ENCODE measurements at places on chromosomes 6 and 20.

DNA sequence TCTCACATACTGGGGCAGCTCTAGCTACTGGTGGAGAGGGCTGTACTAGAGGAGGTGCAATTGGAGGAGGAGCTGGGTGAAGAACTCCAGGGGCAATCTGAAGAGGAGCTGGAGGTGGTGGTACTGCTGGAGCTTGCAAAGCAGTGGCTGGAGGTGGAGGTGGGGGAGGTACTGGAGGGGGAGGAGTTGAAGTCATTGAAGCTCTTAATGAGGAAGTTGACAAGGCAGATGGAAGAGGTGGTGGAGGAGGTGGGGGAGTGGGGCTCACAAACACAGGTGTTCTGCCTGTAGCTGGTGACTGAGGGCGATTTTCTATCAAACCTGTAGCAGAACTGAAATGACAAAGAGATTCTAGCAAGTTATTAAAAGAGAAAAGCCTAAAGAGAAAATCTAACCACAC, 77.6 kb downstream of the WASF1 start:
- DNase-seq, result no peak

DNA sequence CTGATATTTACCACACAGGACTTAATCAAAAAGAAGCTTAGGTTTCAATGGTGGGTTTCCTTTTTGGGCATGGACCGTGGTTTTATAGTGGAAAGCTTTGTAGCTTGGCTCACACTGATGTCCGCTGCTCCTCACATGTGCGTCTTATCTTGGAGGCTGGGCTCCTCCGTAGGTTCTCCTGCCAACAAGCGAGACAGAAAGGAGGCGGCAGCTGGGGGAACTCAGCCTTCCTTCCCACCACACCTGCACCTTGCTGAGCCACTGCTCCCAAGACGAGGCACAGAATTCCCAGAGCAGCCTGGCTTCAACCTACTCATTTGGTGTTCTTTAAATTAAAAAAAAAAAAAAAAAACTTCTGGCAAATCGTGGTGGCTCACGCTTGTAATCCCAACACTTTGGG, 235.5 kb upstream of the QKI start:
- DNase-seq, result no peak

GRCh38 chr6:66986940-66987339, 1279.9 kb upstream of the EYS start:
- DNase-seq, result no peak

DNA sequence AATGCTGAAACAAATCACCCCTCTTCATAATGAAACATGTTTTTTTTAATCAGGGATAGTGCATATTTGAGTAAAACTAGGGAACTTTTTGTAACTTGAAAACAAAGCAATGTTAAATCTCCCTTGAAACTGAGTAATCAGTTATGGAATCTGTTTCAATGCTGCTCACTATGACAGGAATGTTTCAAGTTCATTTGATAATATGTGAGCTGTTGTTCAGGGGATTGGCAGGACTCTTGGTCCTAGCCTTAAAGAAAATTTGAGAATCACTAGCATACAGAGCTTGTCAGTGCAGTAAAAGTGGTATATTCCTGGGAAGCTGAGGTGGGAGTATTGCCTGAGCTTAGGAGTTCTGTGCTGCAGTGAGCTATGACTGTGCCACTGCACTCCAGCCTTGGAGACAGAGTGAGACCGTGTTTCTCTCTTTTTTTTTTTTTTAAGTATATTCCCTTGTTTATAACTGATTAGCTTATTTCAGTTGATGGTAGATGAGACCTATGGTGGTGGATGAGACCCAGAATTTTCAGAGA, 21.6 kb upstream of the CALHM6 start:
- no peak for DNase-seq

DNA sequence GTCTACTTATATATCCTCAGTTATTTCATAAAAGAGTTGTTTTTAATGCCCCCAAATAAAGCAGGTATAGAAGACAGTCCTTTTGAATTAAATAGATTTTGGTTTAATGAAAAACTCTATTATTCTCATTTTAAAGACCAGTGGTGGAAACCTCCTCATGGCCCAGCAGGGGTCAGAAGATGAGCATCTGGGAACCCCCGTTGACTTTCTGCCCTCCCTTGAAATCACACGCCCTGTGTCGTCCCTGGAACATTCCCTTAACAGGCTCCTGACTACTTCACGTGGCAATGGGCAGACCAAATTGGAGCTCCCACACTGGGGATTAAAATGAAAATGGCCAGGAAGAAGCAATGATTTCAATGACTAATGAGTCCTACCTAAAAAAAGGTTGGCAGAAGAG, 220.9 kb downstream of the KIF16B start:
- DNase-seq, result no peak

- DNase-seq, result no peak
These were observed 7.8 kb downstream of the ADA start for GRCh38 chr20:44643596-44644229.

GRCh38 chr20:19074356-19074755, 138.1 kb upstream of the SLC24A3 start:
- no peak for DNase-seq

GRCh38 chr6:134467620-134468019, 149.7 kb upstream of the SGK1 start:
- no peak for DNase-seq

- DNase-seq, result no peak
These were observed 96.6 kb downstream of the SLC16A10 start for GRCh38 chr6:111183702-111184517.

GRCh38 chr6:11763460-11764249, 14.9 kb downstream of the ADTRP start:
- DNase-seq, result no peak

- no peak for DNase-seq
These were observed 7.0 kb upstream of the DSE start for GRCh38 chr6:116363759-116364158.

DNA sequence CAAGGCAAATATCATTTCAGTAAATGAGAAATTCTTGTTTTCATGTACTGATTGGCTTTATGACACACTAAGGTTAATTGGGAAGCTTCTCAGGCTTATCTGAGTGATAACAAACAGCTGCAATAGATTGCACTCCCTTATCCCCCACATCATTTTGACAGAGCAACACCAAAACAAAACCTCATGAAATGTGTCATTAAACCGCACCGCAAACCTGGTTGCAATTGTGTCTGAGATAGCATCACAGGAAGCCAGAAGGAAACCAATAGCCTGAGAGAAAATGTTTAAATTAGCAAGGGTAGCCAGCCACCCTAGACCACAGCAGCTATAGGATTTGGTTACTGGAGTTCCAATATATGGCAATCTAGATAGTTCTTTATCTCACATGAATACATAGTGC, 31.6 kb upstream of the LAMA4 start:
- no peak for DNase-seq

DNA sequence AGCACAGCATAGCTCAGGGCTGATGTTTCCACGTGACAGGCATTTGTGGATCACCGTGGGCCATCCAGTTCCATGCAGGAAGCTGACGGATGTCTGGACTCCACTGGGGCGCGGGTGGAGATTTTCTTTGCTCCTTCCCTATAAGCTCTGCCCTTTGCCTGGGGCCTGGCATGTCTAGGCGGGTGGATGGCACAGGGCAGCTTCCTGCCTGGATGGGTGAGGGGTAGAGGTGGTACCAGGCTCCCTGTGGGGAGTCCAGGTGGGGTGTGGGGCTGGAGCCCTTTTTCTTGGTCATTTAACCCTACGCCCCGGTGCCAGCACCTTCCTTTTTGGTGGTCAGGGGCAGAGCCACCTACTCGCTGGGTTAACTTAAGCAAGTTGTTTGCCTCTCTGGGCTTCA, 10.4 kb downstream of the FAM110A start:
- DNase-seq, result no peak

DNA sequence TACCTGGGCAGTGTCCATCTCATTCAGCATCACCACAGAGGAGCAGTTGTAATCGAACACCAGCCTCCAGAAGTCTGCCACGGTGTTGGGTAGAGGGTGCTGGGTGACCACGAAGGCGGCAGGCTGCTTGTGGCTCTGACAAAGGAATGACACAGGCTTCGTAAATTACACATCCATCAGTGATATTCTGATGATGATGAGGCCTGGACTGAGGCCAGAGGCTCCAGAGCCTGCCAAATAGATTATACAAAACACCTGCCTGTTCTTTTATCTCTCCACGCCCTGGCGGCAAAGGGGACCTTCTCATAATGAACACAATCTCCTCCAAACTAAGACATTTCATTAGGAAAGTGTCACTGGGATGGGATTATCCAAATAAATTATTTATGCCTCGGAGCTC, 480.2 kb upstream of the CHD6 start:
- no peak for DNase-seq

- DNase-seq, result no peak
These were observed 805 bp downstream of the FRS3 start for GRCh38 chr6:41778895-41779294.

GRCh38 chr6:37038292-37039198, 33.1 kb downstream of the FGD2 start:
- no peak for DNase-seq

DNA sequence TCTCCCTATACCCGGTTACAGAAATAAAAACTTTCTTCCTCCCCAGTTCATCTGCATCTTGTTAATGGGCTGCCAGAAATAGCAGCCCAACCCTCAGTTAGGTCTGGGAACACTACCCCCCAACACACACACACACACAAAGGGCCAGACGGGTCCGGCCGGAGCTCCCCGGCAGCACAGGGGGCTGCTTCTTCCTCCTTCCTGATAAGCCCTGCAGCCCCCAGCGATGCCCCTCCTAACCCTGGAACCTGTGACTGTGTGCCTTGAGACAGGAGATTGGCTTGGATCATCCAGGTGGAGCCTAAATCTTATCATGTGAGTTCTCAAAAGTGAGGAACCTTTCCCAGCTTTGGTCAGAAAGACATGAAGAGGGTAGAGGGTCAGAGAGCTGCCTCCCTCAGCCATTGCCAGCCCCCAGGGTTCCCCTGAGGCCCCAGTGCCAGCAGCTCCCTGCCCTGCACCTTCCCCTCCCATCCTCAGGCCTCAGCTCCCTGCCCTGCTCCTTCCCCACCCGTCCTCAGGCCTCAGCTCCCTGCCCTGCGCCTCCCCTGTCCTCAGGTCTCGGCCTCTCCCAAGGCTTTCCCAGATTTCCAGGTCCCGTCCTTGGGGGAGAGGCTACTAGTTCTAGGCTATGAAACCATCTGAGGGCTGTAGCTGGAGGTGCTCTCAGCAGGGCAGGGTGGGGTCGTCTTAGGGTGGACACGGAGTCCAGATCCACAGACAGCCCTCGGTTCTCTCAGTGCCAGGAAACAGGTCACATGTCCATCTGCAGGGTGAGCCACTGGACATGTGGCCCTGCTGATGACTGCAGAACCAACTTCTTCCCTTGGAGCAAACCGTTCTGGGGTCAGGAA, 34.5 kb upstream of the CST7 start:
- no peak for DNase-seq

GRCh38 chr6:27805347-27805746, 106.8 kb downstream of the OR2B2 start:
- no peak for DNase-seq

DNA sequence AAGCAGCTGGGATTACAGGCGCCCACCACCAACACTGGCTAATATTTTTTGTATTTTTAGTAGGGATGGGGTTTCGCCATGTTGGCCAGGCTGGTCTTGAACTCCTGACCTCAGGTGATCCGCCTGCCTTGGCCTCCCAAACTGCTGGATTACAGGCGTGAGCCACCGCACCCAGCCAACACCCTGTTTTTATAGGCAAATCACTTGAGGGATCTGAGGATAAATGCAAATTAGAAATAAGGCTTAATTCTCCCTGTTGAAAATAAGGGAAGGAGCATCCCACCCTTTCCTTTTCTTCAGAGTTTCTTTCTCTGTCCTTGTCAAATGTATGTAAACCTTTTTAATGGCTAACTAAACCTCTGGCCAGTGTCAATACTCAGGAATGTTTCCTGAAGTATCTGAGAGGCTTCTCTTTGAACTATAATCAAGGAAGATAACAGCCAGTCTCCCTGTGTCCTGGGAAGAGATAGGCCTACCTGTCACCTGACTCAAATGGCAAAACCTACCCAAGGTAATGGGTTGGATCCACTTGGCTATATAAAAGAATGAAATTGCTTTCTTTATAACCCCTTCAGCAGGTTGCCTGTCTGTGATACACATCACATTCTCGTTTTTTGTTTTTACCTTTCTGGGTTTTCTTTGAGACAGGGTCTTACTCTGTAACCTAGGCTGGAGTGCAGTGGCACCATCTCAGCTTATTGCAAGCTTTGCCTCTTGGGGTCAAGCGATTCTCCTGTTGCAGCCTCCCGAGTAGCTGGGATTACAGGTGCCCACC, 64.5 kb upstream of the TNFAIP3 start:
- DNase-seq, result no peak

- no peak for DNase-seq
These were observed 55.5 kb upstream of the THEMIS start for GRCh38 chr6:127956260-127956888.

- no peak for DNase-seq
These were observed 78.1 kb upstream of the FLRT3 start for GRCh38 chr20:14415467-14415866.

- no peak for DNase-seq
These were observed 30.0 kb upstream of the TPD52L1 start for GRCh38 chr6:125123468-125124048.

GRCh38 chr6:31265926-31266325, 6.0 kb downstream of the HLA-C start:
- no peak for DNase-seq

DNA sequence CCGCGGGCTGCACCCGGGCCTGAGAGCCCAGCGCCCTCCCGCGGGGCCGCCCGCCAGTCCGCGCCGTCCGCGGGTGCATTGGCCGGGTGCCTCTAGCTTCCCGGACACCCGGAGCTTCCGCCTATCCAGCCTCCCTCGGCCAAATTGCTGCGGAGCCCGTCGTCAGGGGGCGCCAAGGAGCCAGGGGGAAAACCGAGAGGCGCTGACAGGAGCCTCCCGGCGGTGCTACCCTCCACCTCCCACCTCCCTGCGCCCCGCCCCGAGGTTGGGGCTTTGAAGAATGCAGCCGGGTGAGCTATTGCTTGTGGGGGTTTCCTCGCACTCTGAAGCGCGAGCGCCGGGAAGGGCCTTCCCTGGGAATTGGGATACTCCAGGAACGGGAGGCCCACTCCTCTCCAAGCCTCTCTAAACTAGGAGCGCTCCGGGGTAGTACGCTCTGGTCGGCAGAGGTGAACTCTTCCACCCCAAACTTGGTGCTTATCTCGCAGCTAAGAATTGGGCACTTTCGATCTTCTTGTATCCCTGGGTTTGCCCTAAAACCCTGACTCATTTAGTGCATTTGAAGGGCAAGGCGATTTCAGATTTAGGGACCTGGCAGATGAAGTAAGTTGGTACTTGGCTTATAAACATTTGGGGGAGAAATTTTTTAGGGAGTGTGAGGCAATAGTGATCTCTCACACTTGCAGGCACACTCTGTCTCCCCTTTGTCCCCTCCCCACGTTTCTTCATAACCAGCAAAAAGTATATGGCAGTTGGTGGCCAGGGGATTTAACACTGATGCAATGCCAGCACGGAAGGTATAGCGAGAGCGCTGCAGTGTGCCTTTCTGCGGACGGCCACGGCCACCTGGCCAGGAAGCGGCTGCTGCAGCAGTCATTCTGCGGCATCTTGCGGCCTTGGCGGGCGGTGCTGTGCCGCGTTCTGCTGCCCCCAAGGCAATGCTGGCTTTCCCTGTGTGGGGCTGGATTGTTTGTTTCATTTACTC, 556 bp downstream of the BEND6 start:
- DNase-seq, result peak; percentile 54
